ENCODE measurements at places on chromosomes 6 and 20.

DNA sequence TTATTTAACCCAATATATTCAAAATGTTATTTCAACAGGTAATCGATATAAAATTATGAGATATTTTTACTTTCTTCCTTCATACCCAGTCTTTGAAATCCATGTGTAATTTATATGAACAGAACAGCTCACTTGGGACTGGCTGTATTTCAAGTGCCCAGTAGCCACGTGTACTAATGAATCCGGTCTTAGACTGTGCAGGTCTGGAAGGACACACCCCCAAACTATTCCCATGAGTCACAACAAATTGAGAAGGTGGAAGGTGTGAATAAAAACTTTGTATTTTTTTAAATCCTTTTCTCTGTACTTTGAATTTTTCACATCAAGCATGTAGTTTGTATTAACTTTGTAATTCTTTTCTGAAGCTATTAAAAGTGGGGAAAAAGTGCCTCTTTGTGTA lies 2.8 kb downstream of the UNC5CL start:
- no peak for DNase-seq

DNA sequence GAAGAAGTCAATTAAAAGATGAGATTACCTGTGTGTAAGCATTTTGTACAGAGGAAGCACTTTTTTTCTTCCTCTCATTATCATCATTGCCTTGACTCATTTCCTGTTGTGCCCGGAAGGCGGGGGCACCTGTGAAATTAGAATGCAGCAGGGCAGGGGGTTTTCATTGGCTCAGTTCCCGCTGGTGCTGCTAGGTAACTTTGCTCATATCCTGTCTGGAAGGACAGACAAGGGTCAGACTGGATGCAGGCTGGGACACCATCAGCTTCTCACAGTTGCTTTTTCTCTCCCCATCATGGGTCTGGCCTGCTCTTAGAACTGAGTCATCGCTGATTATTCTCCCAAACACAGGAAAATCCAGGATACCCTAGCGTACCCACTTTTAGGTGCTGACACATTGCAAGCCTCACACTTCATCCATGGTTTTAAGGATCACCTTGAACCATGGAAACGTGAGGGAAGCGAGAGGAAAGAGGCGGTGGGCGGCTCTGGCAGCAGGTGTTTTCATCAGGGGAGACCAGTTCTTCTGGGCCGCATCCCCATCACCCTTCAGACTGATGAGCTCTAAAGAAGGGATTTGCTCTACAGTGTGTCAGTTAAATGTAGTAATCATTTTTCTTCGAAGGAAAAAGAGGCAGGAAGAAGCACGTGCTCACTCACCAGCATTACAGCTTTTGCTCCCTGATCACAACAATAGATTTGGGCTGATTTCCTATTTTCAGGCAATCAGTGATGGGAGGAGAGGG lies 195.7 kb upstream of the SASH1 start:
- DNase-seq = no peak

DNA sequence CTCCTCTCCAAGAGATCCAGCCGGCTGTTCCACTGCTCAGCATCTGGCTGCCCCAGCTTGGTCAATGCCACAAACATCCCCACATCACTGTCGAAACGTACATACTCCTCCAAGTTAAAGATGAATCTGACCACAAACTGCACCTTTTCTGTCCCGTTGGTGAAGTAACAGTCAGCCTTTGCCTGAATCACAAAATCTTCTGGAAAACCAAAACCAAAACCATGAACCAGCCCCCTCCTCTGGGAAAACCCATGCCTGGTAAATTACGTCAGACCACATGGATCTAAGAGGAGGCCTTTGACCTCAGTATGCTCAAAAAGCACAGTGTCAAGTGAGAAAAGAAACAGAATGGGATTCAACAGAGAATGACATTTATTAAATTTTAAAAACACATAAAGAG lies 1.7 kb downstream of the HLA-DOB start:
- no peak for DNase-seq

DNA sequence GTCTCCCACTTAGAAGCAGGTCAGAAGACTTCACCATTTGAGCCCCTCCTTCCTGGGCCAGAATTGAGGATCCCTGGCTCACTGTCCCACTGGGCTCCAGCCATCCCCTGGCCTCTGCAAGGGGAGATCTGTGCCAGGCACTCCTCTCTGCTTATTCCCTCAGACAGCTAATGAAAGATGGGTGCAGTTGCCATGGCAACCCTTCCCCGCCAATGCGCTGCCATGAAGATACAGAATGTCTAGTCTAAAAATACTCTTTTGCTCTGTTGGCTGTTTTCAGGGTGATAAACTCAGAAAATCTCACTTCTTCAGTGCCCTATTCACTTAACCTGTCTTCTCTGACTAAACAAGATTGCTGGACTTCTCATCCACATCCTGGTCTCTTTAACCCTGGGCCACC lies 13.6 kb upstream of the TTLL2 start:
- no peak for DNase-seq

DNA sequence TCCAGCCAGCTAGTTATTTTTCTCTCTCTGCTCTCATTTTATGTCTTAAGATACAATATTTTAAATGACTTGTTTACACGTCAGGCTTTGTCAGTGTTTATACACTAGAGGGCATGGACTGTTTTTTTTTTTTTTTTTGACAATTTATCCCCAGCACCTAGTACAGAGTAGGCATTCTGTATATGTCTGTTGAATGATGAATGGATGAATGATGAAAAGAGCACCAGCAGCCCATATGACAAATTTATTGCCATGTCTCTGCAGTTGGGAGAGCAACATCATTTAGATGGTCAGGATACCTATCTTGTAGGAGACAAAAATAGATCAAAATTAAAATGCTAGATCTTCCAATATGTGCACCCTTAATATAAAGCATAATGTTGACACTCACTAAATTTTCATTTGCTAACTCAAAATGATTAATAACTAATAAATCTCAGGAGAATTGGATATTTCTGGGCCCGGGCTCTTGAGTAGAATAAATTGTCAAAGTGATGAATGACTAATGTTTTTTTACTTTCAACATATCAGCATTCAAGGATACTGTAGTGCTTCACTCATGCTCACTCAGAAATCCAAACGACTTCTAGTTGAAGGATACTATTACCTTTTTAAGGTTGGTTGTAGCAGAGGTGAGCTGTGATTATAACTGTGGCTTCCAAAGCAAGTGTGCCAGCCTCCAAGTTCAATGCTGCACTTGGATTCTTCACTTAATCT lies 200.0 kb downstream of the PHACTR1 start:
- no peak for DNase-seq

GRCh38 chr6:111764238-111765175 lies 108.7 kb downstream of the FYN start:
- no peak for DNase-seq

DNA sequence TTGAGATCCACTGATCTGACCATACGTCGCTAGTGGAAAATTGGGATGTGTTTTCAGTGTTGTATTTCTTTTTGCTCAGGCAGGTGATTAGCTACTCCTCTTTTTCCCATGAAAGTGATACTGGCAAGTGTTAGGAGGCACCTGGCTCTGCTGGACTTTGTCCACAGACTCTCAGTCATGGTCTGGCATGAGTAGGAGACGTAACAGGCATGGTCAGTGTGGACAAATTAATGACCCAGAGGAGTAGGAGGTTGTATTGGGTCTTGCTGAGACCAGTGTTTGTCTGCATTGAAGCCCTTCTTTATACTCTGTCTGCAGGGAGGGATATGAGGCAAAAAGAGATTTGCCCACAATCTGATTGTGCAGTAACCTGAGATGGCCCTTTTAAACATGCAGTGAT lies 178.7 kb downstream of the DTNBP1 start:
- DNase-seq = peak; percentile 36

GRCh38 chr6:22658934-22659333 lies 89.6 kb downstream of the HDGFL1 start:
- DNase-seq = no peak

- no peak for DNase-seq
These were observed 1.9 kb downstream of the NOL7 start for GRCh38 chr6:13617066-13617465.

GRCh38 chr20:59365611-59366285 lies 65.3 kb downstream of the EDN3 start:
- DNase-seq = no peak

DNA sequence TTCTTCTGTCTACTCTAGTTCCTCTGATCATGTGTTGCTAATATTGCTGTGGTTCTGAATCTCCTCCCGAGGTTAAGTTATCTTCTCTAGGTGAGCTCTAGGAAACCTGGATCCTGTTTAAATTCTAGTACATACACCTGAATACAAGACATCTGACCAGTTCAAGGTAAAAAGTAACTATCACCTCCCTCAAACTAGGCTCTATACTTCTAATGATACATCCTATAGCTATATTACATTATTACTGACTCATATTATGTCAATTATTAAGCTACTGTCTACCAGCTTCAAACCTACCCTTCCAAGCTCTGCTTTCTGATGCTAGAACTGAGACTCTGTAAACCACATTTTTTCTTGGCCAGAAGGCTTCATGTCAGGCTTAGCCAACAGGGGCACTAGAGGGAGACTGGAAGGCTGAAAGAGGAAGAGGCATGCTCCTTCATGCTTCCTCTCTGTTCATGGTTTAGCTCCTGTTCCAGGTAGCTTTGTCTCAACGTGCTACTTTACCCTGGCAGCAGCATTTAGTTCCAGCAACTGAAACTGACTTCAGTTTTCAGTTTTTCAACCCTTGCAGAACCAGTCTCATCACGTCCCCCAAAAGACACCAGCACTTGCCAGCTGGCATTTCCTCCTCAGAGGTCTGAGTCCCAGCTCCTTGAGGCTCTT lies 148.4 kb upstream of the TOP1 start:
- DNase-seq = no peak

- no peak for DNase-seq
These were observed 100.2 kb downstream of the TRMT11 start for GRCh38 chr6:126086560-126086959.

DNA sequence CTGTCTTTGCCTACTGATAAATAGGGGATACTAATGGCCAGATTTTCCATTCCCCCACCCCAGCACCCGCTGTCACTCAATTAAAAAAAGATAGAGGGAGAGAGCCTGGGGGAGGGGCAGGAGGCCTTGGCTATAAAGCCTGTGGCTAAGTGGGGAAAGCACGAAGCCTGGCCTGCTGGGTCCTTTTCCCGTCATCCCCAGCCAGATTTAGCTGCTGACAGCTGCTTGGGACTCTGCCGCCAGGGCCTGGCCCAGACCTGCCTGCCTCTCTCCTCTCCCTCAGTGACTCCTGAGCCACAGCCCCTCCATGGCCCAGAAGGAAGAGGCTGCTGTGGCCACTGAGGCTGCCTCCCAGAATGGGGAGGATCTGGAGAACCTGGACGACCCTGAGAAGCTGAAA lies at the start of gene APOBEC2:
Gene APOBEC2 (plus strand): TSS at position 162 of the 400 bp plus-strand sequence. CDS start 146 bp downstream, at position 308.
- DNase-seq = no peak

DNA sequence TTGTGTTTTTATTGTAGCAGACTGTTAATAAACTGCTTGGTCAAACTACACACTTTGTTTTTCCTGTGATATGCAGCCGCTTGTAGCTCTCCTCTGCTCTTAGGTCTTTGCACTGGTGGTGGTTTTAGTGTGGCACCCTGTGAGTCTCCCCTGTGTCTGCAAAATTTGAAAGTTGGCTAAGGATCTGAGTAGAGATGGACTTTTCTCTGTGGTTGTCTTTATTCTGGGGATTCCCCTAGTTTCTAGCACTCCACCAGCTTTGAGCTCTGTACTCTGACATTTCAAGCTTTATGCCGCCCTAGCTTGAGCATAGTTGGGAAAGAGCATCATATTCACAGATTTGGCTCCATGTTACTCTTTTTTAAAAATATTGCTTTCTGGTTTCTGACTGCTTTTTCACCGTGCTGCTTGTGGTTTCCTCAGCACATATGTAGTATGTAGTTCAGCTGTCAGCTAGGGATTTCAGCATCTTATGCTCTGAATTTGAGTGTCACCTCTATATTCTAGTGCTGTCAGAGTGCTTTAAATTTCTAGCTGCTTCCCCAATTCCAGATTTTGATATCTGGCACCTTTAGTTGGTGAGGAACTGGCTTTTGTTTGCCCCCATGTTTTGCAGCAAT lies 25.4 kb downstream of the CDYL start:
- no peak for DNase-seq

DNA sequence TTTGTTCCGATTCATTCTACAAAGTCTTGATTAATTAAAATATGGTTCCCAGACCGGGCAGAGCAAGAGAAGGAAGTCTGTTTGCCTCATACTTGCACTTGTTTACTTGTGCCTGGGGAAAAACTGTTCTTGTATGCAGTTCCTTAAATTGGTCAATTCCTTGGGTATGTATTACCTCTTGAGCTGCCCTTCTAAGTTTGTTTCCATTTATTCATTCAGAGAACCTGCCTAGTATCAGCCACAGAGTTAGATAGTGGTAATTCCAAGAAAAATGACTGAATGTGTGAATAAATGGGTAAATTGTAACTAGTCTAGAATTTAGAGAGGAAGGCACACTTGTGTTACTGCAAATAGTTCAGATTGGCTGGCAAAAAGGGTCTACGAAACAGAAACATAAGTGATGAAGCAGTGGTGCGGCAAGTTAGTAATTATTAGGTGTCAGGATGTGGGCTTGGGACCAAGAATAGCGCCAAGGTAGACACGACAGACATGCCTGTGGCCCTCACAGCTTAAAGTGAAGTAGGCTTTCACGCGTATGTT lies 525 bp upstream of the MAK start:
- no peak for DNase-seq

DNA sequence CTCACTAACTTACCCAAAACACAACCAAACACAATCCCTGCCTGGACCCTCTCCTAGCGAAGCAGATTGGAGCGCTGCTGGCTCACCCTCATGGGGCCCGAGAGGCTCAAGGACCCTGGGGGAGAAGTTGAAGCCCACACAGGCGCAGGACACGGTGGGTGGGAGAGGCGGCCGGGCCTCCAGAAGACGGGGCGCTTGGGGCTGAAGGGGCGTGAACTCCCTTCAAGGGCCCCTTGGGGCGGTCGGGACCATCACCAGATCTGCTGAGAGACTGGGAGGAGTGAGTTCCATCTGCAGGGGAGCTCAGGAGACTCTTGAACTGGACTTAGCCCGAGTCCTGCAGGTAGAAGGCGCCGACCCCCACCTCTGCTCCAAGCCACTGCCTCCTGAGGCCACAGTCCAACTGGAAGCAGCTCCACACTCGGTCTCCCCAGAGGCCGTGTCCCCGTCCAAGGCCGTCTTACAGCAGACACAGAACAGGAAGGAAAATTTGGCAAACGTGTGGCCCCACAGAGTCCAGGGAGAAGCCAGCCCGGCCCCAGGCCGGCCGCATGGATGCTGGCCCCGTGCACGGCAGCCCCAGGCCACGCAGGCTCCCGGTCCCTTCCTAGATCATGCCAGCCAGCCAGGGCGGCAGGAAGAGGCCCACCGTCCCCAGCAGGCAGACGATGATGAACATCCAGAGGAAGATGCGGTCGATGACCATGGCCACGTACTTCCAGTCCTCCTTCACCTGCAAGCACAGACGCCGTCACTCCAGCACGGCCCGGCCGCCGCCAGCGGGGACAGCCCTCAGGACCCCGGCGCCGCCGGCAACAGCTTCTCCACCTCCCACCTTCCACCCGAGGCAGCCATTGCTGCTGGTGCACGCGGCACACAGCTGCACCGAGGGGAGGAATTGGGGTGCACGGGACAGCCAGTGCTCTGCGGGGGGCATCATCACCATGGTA lies 14.7 kb downstream of the CHRNA4 start:
- no peak for DNase-seq

DNA sequence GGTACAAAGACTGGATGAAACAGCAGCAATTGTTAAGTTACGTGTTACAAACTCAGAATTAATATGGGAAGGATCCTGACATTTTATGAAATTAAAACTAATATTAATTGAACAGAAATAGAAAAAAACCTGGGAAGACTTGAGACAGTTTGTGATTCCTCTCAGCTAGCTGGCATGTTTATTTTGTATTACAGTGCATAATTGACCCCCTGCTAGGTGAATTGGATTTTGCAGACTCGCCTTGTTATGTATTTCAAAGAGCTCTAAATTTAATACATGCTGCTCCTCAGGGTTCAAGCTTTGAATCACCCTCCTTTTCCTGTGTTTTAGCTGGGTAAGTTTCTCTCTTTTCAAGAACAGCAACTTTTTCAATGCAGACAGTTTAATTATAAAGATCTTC lies 339.4 kb downstream of the PLCB1 start:
- no peak for DNase-seq
